ENCODE measurements at places on chromosomes 12 and 14. TPM values are rescaled to one million over a fixed set of nuclear protein-coding genes. Genes with fewer than 3 reads are reported as not detected.

The GLIPR1L2 gene
- total RNA-seq, result 1.1 TPM

The ADGRD1 gene
- 16.9 TPM for total RNA-seq

The LBHD2 gene
- not detected for total RNA-seq

The L2HGDH gene
- total RNA-seq, result 2.7 TPM

The GZMB gene
- total RNA-seq, result 1.5 TPM

The SERPINA3 gene
- 98.1 TPM for total RNA-seq

The CDC42BPB gene
- total RNA-seq, result 82.3 TPM

The SLC10A1 gene
- not detected for total RNA-seq

The TTC8 gene
- 22.1 TPM for total RNA-seq

Measured in sigmoid colon (tissue), 7 donors.